ENCODE measurements at places on chromosomes 5 and 9.

GRCh38 chr9:4566806-4567205 lies 76.5 kb downstream of the SLC1A1 start:
- DNase-seq: no peak

DNA sequence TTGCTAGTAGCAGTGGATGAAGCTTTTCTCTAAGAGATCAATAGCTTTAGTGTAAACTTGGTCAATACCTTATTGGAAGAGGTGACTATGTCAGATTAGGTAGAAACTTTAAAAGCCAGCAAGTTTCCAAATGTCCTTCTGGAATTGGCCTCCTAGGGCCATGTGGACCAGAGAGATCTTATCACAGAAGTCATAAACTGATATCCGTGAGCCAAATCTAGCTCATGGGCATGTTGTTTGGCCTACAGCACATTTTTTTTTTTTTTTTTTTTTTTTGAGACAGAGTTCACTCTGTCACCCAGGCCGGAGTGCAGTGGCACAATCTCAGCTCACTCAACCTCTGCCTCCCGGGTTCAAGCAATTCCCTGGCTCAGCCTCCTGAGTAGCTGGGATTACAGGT lies 157.5 kb upstream of the CCDC152 start:
- no peak for DNase-seq

DNA sequence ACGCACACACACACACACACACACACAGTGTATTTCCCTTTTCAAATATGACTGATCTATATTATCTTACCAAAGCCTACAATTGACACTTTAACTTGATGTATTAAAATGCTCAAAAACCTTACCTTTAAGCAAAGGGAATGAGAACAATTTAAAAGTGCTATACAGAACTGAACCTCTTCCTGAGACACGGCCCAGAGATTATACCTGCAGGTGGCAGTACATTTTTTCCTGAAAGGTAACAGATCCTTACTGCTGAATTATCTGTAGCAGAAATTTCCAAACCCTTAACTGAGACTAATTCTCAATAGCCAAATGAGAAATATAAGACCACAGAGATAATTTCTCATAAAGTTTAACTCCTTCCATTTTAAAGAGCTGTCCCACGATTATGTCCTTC lies 91.1 kb downstream of the MYO10 start:
- DNase-seq: no peak

- no peak for DNase-seq
Observed at GRCh38 chr5:62296998-62297397, 9.0 kb upstream of the KIF2A start.

- no peak for DNase-seq
Observed at GRCh38 chr5:168422431-168422830, 63.8 kb upstream of the RARS1 start.

DNA sequence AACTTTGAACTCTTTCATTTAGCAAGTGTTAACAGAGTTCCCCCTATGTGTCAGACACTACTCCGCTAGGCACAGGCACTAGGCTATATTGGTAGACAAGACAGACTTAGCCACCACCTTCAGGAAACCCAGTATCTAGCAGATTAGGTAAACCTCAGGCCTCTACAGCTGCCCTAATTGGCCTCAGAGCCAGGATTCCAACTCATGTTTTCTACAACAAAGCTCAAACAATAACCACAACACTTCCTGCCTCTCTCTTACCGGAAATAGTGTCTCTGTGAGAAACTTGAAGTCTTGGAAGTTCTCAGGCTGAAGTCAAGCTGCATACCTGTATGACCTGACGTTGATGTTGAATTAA lies 116.6 kb upstream of the SLC44A1 start:
- DNase-seq: no peak

DNA sequence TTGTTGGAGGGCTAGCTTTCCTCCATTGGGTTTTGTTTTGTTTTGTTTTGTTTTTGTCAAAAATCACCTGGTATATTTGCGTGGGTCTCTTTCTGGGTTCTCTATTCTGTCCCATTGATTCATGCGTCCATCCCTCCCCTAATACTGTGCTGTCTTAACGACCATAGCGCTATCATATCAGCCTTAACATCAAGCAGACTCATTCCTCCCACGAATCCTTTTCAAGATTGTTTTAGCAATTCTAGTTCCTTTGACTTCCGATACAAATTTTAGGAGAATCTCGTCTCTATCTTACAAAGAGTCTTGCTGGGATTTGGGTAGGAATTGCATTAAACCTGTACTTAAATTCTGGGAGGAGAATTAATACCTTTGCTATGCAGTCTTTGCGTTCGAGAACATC lies 31.1 kb upstream of the RNF130 start:
- no peak for DNase-seq

- DNase-seq: no peak
Observed at GRCh38 chr5:119708076-119708790, 78.9 kb downstream of the FAM170A start.

DNA sequence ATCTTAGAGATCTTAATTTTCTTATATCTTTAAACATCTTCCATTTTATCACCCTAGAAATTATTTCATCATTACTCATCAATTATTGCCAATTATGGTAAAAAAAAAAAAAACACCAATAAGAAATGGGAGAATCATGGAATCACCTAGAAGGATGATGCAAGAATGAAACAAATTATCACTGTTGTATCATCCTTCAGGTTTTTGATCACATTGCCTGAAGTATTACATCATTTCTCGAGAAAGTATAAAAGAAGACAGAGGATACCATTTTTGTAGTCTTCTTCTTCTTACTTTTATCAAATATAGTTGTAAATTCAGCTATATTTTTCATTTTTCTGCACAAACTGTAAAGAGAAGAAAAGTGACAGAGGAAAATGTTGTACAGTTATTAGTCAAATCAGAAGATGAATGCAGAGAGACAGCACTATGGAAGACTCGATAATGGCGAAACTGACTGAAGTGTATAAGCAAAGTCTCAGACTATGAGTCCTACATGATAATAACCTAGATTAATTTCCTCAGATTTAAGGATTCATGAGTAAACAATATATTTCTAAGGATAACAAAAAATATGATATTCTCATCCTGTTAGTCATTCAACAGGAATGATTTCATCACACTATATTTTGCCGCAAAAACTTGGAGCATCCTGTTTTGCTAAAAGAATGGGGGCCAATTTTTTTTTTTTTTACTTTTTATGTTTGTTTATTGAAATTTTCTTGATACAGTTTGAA lies 5.9 kb upstream of the STC2 start:
- DNase-seq: no peak

DNA sequence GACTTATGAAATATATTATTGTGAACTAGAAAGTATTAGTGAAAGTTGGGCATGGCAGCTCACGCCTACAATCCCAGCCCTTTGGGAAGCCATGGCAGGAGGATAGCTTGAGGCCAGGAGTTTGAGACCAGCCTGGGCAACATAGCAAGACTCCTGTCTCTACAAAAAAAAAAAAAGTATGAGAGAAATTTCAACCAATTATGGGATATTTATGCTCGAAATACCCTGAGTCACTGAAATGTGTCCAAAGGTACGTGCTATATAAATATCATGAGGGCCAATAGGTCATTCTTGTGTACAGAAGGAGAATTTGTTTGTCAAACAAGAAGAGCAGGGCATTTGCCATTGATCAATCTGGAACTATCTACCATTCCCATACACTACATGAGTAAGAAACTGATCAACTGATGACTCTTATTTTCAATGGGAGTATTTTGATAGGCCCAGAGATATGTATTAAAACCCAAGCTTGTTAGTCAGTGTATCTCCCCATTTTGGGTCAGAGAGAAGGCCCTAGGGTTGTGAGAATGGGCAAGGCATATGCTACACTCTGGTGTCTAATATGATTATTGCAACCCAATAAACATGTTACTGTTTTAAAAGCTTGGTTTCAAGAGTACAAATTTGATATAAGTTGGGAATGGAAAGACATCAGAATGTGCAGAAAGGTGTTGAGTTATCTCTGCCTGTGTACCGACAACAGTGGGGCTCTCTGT lies 21.7 kb upstream of the HOMER1 start:
- DNase-seq: no peak

DNA sequence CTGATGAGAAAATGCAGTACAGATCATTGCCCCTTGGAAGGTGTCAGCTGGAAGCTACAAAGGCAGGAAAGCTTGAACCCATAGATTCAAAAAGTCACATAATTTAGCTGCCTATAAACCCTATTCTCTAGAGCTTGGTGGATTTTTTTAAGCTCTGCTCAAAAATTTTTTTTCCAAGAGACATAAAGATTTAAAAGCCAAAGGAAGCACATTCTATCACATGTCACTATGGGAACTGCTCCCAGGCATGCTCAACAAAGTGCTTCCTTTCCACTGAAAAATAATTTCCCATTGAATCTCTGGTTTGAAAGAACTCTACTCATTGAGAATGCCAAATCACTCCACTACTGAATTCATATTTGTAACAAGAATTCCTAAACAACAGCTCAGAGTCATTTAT lies 419.8 kb downstream of the CETN3 start:
- DNase-seq: no peak

DNA sequence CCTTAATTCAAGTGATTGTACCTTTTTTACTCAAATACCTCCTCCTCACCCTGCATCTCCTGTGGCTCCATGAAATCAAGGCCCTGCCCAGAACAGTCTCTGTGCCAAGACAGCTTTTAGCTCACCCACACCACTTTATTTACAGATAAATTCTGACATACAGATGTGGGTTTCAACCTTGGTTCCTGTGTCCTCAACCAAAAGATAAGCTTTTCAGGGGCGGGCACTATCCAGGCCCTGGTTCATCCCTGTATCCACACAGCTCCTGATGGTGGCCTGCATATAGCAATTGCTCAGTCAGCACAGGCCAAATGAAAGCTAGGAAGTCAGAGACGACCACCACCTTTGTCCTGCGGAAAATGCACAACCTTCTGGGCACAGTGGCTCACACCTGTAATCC lies 8.3 kb downstream of the SHB start:
- DNase-seq: no peak

Measured in NCI-H2107 (cell line).